ENCODE measurements at places on chromosomes 4 and X. TPM values are rescaled to one million over a fixed set of nuclear protein-coding genes. Genes with fewer than 3 reads are reported as not detected.

CSAG1 gene
- 0.38 TPM for total RNA-seq

HSFX2 gene
- total RNA-seq, result not detected

CYBB gene
- total RNA-seq, result 0.03 TPM

TCEAL9 gene
- 86.2 TPM for total RNA-seq

MTTP gene
- total RNA-seq, result 0.07 TPM

PSAPL1 gene
- 0.10 TPM for total RNA-seq

SLC10A4 gene
- total RNA-seq, result 8.0 TPM

IRS4 gene
- total RNA-seq, result not detected

SPARCL1 gene
- not detected for total RNA-seq

VSIG4 gene
- total RNA-seq, result not detected

RENBP gene
- total RNA-seq, result 0.07 TPM

F8 gene
- total RNA-seq, result 5.5 TPM

SSX3 gene
- total RNA-seq, result not detected

TMPRSS11D gene
- not detected for total RNA-seq

MAGEB10 gene
- total RNA-seq, result not detected

AIFM1 gene
- total RNA-seq, result 69.6 TPM

IL9R gene
- 0.09 TPM for total RNA-seq

TEC gene
- 1.3 TPM for total RNA-seq

TLR10 gene
- total RNA-seq, result not detected
